ENCODE measurements at places on chromosomes 2 and 18.

GRCh38 chr2:233287871-233288270 lies 19.7 kb upstream of the SAG start:
- DNase-seq: no peak

DNA sequence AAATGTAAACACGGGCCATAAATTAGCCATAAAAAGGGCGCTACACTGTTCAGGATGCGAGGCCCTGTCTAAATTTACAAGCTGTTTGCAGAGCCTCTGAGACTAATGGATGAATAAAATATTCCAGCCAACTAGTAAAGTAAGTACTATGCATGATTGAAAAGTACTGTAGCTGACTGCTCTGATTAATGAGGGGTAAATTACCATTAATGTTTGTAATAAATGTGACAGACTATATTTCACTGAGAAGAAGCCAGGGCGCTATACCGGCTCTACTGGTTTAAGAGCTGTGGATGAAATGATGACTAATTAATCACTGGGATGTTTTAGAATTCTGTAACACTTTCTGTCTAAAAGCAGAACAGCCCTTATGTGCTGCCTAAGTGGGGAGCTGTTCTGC lies 54.3 kb upstream of the RGPD4 start:
- DNase-seq: no peak

DNA sequence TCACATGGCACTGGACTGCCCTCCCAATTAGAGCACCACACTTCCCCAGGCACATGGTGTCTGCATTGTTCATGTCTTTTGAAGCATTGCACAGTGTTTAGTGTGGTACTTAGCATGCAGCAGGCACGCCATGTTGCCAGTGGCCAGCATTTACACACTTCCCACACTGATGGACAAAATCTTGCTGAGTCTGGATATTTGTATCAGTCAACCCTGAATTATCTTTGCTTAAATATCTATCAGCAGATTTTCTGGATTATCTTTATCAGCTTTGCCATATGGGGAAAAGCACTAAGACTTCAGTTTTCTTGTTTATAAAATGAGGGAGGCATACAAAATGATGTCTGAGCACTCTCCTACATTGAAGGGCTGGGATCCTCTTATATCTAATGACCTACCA lies 416.0 kb upstream of the MMADHC start:
- no peak for DNase-seq

DNA sequence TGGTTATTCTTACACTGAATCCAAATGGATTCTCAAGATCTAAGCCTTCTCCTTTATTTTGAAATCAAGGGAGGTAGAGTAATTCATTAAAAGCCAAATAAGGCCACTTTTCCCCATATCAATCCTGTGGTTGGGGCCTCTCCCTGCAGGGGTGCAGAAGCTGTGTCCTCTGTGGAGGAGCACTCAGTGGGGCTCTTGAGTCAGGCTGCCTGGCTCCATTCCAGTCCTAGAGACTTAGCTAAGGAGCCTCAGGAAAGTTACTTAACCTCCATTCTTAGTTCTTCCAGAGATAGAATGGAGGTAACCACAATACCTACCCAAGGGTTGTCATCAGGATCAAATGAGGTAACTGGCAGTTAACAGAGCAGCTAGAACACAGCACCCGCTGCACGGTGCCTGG lies 564.3 kb downstream of the CMPK2 start:
- no peak for DNase-seq

Data from inflammatory macrophage treated with lipopolysaccharide for 4 hours (primary cell).